T-helper 22 cell (primary cell): ENCODE measurements at places on chromosomes 4 and X.

DNA sequence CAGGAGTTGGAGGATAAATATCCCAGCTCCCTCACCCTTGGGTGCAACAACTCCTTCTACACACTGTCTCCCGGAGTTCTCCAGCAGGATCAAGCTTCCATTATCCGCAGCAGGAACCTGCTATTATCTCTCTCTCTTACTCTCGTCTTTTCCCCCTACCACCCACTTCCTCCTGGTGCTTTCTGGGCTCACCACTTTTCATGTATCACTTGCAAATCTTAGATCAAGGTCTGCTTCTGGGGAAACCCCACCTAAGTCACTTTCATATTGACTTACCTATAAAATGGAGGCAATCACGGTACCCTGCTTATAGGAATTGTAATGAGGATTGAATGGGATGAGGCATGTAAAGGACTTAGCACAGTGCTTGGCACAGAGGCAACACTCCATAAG lies 589.5 kb downstream of the BCOR start:
- no peak for DNase-seq

GRCh38 chrX:18677161-18677869 lies 5.4 kb upstream of the RS1 start:
- DNase-seq = no peak

- DNase-seq = no peak
These were observed 213.3 kb downstream of the GABRG1 start for GRCh38 chr4:45910511-45910910.

- DNase-seq = no peak
These were observed 150.9 kb downstream of the SPRY1 start for GRCh38 chr4:123547216-123548165.

DNA sequence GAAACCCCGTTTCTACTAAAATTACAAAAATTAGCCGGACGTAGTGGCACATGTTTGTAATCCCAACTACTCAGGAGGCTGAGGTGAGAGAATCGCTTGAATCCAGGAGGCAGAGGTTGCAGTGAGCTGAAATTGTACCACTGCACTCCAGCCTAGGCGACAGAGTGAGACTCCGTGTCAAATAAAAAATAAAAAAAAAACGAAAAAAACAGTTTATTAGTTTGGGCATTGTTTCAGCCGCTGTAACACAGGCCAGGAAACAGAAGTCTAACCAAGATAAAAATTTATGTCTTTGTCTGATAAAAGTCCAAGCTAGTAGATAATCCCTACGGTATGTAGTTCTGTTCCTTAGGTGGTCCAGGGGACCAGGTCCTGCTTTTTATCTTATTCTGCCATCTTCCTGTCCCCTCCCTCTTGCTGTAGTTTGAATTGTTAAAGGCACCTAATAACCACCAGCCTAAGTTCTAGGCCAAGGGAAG lies 21.4 kb downstream of the USO1 start:
- DNase-seq = no peak

DNA sequence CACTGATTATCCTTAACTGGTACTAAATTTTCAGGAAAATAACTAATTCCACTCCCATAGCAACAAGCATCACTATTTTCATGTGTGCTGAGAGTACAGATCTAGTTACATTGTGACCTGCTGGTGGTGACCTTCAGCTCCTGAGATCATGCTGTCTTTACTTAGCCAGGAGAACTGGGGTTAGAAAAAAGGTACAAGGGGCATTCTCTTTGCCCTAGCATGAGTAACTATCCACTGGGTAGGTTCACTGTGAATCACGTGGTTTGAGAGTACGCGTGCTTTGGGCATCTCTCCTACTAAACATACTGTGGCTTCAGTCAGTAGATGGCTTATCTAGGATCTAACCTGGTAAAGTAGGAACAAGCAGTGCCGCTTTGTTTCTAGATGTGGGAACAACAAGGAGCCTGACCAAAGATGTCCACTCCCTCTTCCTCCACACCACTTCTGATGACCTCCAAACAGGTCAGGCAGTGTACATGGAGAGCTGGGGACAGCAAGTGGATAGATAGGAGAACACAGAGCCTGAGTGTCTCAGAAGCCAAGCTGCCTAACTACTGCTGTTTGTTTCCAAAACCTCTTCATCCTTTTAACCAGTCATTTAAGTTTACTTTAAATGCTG lies 90.2 kb downstream of the CBR4 start:
- DNase-seq = no peak

DNA sequence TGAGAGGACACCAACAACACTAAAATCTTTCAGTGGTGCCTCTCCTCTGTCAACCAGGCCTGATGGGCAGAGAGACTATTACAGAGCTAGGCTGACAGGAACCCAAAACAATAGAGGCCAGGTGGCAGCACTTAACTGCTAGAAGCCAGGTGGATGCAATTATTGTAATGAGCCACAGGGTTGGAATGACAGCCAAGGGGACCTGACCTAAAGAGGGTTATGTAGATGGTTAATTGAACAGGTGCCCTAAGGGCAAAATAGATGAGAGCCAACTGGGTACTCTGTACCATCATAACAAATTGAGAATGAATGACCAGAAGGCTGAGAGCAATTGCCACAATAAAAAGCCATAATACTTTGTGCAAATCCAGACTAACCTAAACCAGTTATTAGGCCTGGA lies 24.7 kb upstream of the FRAS1 start:
- no peak for DNase-seq

DNA sequence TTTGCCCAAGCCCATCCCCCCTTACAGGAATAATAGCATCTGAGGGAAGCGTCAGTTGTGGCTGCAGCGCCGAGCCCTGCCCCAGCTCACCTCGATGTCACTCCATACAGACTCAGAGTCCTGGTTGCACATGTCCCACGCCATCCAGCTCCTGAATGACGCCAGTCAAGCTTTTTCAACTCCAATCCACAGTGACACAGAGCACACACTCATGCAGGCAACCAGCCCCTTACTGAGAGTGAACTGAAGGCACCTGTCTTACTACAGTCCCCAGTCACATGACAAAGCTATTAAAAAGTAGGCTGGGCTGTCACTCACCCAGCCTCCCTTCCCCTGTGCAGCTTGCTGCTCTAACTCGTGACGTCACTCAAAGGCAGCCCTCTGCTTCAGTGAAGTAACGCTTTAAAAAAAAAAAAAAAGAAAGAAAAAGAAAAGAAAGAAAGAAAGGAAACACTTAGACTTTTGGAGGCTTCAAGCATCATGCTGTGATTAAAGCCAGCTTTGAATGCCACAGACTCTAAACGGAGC lies at the start of gene PPARGC1A:
Gene PPARGC1A (minus strand): TSS at position 234 of the 528 bp plus-strand sequence. CDS start 90 bp downstream, at position 144.
- no peak for DNase-seq

GRCh38 chr4:15482842-15483241 lies 13.2 kb downstream of the CC2D2A start:
- DNase-seq = no peak

DNA sequence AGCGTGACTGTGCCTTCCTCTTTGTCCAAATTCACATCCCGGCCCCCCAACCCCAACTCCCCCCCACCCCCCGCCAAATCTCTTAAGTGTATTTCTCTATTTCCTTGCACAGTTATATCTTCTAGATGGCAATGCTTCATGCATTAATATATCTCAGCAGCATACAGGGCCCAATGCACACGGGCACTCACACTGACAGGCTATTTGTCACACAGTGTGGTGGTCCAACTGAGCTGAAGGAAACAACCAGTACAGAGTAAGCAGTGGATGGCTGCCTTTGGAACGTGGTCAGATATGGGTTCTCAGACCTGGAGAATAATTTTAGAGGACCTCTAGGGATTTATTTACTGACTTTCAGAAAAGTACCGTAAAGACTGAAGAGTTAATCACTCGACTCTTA lies 681 bp downstream of the EXOC1 start:
- DNase-seq = no peak

DNA sequence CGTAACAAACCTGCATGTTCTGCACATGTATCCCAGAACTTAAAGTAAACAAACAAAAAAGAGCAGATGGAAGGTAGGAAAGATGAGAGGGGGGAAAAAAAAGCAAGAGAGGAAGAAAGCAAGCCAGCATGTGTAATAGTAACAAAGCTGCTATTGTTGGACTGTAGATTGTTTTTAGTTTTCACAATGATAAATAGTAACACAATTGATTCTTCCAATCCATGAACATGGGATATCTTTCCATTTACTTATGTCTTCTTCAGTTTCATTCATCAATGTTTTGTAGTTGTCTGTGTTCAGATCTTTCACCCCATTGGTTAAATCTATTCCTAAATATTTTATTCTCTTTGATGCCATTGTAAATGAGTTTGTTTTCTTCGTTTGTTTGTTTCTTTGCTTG lies 85.0 kb upstream of the TBC1D9 start:
- no peak for DNase-seq
